ENCODE measurements at places on chromosomes 12 and 14. TPM values are rescaled to one million over a fixed set of nuclear protein-coding genes. Genes with fewer than 3 reads are reported as not detected.

DNA sequence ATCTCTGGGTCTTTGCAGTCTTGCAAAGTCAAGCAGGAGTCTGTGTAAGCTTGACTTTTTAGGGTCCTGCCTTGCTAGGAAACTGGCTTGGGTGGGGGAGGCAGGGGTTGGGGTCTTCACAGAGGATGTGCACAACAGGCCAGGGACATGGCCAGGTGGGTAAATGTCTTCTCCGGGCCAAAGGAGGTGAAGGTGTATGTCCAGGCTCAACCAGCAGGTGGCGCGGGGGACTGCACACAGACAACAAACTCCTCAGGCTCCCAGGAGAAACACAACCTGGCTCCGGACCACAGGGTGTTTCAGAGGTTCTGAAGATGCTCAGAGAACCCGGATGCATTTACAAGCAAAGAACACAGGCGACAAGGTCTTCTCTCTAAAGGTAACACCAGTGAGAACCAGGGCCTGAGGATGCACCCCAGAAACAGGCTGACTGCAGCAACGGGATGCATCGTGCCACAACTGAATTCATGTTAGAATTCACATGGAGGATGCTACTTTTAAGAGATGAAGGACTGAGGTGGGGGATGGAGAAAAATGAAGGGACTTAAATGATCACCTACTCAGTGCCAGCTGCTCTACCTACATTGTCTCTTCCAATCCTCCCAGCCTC lies 56.0 kb downstream of the PLEKHG3 start:
- DNase-seq = no peak

DNA sequence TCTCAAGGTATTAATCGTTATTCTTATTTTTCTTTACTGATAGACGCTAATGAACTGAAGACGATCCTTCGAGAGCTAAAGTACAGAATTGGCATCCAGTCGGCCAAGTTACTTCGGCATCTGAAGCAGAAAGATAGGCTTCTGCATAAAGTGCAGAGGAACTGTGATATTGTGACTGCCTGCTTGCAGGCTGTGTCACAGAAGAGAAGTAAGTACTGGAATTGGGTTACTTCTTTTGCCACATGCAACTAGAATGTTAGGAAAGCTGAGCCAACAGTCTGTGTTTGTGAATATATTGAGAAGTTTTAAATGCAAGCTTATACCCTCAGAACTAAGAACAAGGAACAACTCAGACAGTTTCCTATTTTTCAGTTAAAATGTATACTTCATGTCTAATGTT lies 26.6 kb upstream of the GNS start:
- no peak for DNase-seq

DNA sequence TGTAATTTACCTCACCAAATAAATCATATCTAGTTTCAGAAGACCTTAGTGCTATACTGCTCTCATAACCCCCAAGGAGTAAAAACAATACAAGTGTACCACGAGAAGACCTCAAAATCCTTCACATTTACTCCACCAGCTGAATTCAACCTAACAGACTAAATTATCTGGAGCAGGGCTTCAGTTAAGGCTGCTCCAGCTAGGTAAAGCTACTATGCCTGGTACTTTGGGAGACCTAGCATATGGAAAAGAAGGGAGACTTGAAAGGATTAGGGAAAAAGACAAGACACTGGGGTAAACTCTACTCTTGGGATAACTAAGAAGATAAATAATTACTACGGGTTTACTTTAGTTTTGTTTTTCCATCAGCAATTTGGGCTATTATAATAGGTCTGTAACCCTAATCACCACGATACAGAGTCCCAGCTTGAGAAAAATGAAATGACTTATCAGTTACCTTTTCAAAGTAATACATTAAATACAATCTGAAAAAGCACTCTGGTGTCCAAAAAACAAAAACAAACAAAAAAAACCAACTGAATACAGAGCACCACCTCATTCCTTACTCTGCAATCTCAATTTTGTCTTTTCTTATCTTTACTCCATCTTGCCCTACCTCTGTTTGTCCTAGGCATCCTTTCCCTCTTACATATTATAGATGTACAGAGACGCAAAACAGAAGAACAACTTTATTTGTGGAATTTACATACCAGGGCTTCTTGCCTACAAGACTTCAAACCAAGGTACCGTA lies 2.1 kb downstream of the EML5 start:
- DNase-seq = no peak

The TRPV4 gene
- 0.90 TPM for total RNA-seq

The ACYP1 gene
- 14.7 TPM for total RNA-seq

GRCh38 chr12:52183971-52184370 lies 7.8 kb downstream of the KRT80 start:
- DNase-seq = no peak

The CFAP54 gene
- total RNA-seq = 6.8 TPM

DNA sequence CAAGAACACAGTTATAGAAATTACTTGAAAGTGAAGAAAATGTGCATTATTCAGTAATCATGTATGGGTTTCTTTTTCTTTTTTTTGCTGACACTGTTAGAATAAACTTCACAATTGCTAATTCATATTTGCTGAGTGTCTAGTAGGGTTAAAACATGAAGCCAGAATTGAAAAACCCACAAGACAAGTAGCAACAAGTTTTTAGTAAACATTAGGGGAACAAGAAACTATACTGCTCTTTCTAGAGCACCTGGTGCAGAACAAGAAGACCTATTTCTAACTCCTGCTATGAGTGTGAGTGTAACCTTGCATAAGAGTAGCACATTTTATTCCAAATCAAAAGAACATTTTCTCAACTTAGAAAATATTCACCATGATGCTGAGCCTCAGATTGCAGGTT lies 83.2 kb downstream of the ITPR2 start:
- DNase-seq = no peak

DNA sequence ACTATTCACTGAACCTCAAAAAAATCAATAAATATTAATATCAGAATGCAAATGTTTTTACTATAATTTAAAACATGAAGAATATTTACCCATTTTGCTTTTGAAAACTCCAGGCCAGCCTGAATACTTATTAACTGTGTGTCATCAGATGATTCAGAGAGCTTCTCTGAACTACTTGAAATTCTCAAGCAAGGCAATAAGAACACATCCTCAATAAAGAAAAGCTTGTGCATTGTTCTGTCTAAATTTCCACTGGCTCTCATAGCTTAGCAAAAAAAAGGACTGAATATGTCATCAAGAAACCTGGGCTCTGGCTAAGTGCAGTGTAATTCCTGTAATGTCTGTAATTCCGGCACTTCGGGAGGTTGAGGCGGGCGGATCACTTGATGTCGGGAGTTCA lies 194.1 kb downstream of the BTG1 start:
- no peak for DNase-seq

The SMCO2 gene
- not detected for total RNA-seq

DNA sequence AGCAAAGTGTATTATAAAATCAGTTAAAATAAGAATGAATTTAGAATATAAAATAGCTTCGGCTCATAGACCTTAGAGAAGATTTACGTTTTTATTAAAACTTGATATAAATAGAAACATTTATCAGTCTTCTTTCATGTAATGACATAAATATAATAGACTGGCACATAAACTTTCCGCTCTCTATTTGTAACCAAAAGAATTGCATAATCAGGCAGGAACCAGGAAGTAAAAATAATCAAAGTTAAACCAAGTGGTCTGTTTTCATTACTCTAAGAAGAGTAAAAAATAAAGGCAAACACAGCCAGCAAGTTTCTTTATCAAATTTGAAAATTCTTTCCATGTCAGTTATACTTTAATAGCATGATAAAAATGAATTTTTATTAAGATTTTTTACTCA lies 46.3 kb upstream of the ATP2A2 start:
- no peak for DNase-seq

DNA sequence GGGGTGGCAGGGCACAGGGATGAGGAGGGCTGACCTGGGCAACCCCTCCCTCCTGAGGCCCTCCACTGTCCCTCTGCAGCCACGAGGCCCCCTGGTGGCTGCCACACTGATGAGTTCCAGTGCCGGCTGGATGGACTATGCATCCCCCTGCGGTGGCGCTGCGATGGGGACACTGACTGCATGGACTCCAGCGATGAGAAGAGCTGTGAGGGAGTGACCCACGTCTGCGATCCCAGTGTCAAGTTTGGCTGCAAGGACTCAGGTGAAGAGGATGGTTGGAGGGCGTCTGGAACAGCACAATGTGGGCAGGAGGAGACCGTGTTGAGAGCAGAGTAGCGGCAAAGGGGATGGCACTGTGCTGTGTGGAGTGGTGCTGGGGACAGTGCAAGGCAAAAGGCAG lies 25.7 kb upstream of the LRP1-AS start:
- DNase-seq = no peak

The SELPLG gene
- 3.6 TPM for total RNA-seq

DNA sequence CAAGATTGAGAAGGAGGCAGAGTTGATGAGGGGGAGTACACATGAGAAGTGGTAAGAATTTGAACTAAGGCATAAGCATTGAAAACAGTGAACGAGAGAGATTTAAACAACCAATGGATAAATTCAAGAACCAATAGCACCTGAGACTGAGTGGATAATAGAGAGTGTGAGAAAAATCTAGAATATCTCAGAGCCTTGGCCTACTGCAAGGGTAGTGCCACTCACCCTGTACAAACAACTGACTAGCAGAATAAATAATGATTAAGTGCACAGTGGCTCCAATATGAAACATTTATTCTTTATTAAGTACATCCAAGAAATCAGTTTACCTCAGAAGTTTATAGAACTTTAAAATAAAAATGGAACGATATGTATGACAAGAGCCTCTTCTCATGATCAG lies 54.4 kb downstream of the CAPS2 start:
- DNase-seq = no peak

The CLEC9A gene
- 0.90 TPM for total RNA-seq

- no peak for DNase-seq
These were observed 23.3 kb downstream of the RERGL start for GRCh38 chr12:18066666-18067065.

DNA sequence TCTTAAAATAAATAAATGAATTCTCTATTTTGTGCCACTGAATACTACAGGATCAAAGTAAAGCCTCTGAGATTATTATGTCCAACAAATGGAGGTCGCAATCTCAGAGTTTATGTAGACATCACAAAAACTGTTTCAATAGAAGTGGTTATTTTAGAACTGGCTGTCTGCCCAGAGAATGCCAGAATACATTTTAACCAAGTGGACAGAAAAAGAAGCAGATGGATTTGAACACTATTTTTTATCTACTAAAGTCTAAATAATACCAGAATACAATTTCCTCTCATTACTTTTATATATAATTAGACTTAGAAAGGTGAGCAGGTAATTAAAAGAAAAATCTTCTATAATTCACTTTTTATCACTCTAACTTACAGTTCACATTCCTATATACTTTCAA lies 118.3 kb downstream of the MED13L start:
- peak; percentile 42 for DNase-seq

The KRT85 gene
- total RNA-seq = not detected

DNA sequence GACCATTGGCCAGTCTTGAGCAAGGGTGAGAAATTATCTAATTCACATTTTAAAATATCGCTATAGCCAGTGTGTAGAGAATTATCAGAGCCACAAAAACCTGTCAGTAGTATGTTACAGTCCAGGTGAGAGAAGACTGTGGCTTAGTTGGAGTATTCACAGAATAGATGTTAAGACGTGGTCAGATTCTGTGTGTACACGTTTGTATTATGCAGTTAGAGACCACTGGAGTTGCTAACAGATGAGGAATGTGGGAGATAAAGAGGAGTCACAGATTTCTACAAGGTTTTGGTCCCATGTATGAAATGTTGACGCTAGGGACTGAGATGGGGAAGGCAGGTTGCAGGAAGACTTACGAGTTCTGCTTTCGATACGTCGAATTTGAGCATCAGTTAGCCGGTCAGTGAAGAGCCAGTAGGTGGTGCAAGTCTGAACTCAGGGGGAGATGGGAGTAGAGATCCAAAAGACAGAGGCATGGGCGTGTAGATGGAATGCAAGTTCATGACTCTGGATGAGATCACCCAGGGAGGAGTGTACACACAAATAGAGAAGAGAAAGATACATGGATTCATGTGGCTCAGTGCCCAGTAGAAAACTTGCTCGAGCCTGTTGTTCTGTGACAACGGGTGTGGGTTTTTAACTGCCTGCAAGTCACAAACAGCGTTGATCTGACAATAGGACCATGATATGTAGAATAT lies 114.8 kb upstream of the FLRT2 start:
- peak; percentile 91 for DNase-seq

GRCh38 chr12:52581481-52581880 lies 7.8 kb upstream of the KRT74 start:
- DNase-seq = no peak

DNA sequence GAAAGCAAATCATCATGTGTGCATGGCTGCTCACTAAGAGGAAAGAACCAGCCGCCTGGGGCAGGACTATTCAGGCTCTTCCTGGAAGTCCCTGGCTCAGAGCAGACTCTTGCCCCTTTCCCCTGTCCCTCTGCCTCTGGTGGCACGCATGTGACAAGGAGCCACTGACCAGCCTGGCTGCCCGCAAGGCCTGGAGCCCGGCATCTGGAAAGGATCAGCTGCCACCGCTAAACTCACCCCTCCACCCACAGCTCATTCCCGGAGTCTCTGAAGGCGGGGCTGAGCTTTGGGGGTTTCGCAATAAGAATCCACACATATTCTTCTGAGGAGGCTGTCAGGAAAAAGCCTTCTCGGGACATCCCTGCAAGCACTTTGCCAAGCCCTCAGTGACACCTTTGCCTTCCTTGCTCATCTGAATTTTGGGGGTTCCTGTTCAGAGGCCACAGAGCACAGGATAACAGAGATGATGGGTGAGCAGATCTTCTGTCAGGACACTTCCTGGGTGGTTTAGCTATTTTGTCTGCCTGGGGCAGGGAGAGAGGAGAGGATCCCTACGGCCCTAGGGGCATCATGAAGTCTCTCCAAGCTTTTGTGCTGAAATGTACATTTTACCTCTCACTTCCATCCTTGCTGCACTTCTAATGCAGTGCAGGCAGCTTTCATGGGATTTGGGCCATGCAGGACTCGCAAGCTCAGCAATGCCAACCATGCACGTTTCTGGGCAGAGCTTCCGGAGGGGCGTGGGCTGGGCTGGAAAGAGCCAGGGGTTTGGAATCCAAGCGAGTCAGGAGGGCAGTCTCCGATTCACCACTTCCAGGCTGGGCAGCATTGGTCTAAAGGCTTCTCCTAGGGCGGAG lies 124.8 kb upstream of the MAP1LC3B2 start:
- no peak for DNase-seq

GRCh38 chr14:103428723-103429556 lies 43.7 kb downstream of the MARK3 start:
- DNase-seq = no peak

All from urinary bladder (tissue), 4 donors.